ENCODE measurements at places on chromosomes 16 and 17.

DNA sequence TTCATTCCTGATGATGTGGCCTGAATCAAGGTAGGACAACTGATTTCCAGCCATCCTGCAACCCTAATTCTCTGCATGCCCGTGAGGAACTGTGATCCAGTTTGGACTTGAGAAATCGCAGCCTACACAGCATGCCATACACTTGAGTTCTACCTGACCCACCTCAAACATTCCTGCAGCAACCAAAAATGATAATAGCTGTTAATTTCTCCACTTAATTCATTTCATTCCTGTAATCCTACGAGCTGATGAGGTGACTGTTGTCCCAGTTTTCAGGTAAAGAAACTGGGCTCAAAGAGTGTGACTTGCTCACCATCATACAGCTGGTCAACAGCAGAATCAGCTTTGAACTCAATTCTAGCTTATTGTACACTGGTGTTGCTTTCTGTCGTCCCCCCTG lies 2.2 kb upstream of the GAS7 start:
- no peak for DNase-seq

GRCh38 chr17:46150216-46150963 lies 42.8 kb downstream of the KANSL1 start:
- DNase-seq, result no peak

GRCh38 chr16:72657791-72658190 lies 390.1 kb downstream of the ZFHX3 start:
- no peak for DNase-seq

- DNase-seq, result no peak
Measured at GRCh38 chr17:78278139-78278741, 46.8 kb downstream of the TMEM235 start.

- no peak for DNase-seq
Measured at GRCh38 chr17:29561554-29562517, 5.0 kb downstream of the ABHD15 start.
